ENCODE measurements at places on chromosomes 3 and 15. TPM values are rescaled to one million over a fixed set of nuclear protein-coding genes. Genes with fewer than 3 reads are reported as not detected.

GRCh38 chr3:184453296-184453695 lies 73.4 kb downstream of the CHRD start:
- no peak overlapping the region for H3K27ac ChIP-seq
- no peak for DNase-seq
- no peaks in the 10 kb centered on the region for H3K36me3 ChIP-seq
- no peaks in the 10 kb centered on the region for H3K4me1 ChIP-seq
- no peak overlapping the region for H3K4me3 ChIP-seq
- H3K27me3 ChIP-seq = no peaks in the 10 kb centered on the region

- no peak overlapping the region for H3K4me3 ChIP-seq
- DNase-seq = no peak
- no peaks in the 10 kb centered on the region for H3K27me3 ChIP-seq
Measured at GRCh38 chr15:61119556-61119955, 109.5 kb downstream of the RORA start.

DNA sequence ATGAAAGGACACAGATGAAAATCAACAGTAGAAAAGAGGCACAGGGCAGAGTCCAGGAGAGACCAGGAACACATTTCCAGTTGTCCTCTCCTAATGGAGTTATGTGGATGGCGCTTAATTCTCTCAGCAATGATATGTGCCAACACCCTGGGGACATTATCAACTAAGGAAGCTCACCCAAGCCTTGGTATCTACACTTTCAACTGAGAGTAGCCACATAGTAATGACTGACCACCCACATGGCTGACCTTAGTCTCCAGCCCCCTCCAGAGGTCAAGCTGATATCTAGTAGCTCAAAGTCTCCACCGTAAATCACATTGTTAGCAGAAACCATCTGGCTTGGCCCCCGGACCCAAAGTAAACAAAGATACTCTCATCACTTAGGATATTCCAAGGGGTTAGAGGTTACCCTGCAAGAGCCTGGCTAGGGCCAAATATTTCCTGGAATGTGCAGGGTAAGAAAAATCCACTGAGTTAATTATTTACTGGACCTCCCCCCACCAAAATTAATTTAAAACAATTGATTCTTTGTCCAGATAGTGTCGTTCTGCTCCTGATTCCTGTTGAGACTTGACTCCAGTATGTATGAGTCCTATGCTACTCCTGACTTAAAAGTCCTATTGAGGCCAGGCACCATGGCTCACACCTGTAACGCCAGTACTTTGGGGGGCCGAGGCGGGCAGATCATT lies 24.8 kb downstream of the GABRR3 start:
- H3K36me3 ChIP-seq = no peaks in the 10 kb centered on the region
- H3K27me3 ChIP-seq = no peaks in the 10 kb centered on the region
- DNase-seq = no peak

- no peak overlapping the region for H3K27ac ChIP-seq
- DNase-seq = no peak
- no peaks in the 10 kb centered on the region for H3K27me3 ChIP-seq
- no peak overlapping the region for H3K4me3 ChIP-seq
Measured at GRCh38 chr15:77834276-77834990, 201.7 kb upstream of the LINGO1 start.

DNA sequence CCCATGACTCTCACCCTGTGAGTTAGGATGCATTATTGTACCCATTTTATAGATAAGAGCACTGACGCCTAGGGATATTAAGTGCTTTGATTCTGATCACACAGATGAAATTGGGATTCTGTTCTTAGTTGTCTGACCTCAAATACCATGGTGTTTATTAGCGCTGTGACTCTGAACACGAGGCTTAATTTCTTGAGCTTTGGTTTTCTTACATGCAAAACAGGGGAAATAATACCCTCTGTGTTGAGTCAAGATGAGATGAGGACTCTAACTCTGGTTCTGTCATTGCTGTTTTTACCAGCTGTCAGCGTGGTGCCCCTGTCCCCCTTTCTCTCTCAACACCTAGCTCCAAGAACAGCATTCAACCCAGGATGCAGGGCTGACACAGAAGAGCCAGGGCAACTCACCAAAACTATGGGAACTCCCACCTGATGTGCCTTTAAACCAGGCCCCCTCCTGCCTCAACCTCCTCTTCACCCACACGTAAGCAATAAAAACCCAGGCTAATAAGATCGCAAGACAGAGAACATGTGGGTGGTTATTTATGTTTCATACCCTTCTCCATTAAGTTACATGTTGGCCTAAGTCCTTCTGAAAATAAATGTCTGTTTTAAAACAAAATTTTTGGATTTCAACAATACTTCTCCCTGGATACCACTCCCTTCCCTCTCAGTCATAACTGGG lies 100.1 kb upstream of the SPATA12 start:
- no peaks in the 10 kb centered on the region for H3K27me3 ChIP-seq
- H3K4me1 ChIP-seq = no peaks in the 10 kb centered on the region
- H3K36me3 ChIP-seq = no peaks in the 10 kb centered on the region
- no peak for DNase-seq
- no peak overlapping the region for H3K4me3 ChIP-seq
- H3K27ac ChIP-seq = no peak overlapping the region

GRCh38 chr3:189630767-189631372 lies 319 bp upstream of the TP63 start:
- no peaks in the 10 kb centered on the region for H3K27me3 ChIP-seq
- H3K4me3 ChIP-seq = no peak overlapping the region
- no peak for DNase-seq
- H3K4me1 ChIP-seq = no peaks in the 10 kb centered on the region

The C3orf70 gene
- 6.5 TPM for total RNA-seq

DNA sequence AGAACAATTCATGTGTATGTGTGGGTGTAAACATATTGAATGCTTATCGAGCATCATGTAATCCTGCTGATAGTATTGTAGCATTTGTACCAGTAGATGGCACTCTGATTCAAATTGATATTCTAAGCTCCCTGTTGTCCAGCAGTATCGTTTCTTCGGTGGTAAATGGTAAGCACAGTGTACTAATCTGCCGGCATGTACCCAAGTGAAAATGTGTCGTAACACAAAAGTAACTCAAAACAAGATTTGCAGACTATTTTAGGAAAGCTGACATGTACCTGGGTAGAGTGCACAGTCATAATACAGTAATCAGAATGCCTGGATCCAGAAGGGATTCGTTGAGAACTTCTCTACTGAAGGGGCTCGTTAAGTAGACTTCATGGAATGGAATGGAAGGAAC lies 31.7 kb upstream of the MNS1 start:
- H3K4me3 ChIP-seq = peak overlapping the region; percentile 25
- H3K27ac ChIP-seq = no peak overlapping the region
- no peaks in the 10 kb centered on the region for H3K36me3 ChIP-seq
- no peaks in the 10 kb centered on the region for H3K27me3 ChIP-seq
- DNase-seq = no peak

DNA sequence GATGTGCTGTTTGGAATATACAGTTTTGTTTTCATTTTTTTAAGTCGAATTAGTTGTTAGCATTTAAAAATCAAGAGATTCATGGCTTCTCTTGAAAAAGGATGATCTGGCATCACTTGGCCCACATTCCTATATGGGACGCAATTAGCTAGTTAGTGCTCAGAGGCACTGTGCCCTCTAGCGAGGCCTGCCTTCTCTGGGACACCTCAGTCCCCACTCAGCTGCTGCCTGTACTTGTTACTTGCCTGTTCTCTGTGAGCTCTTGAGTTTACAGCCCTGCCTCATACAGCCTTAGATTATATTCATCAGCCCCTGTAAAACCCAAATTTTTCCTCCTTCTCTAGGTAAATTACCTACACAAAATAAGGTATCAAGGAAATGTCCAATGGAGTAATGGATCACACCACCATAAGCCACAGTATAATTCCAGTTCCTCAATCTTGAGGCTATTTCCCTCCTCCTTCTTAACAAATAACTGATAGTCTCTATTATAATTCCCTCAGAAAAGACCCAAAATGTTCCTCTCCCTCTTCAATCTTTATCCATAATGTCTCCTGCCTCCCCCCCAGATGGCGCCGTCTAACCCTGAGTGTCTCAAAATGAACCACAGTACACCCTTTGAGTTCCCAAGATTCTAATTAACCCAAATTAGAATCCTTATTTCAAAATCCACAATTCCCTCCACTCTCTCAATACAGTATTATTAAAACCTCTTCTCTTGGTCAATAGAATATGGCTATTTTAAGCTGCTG lies 2.7 kb downstream of the ZMAT3 start:
- no peaks in the 10 kb centered on the region for H3K27me3 ChIP-seq
- peak; percentile 21 for DNase-seq
- peaks cover 9% of the 10 kb centered on the region for H3K36me3 ChIP-seq
- H3K27ac ChIP-seq = no peak overlapping the region
- no peaks in the 10 kb centered on the region for H3K4me1 ChIP-seq
- H3K4me3 ChIP-seq = no peak overlapping the region

The EFHB gene
- total RNA-seq = not detected

The HDGFL3 gene
- total RNA-seq = 14.1 TPM

- no peak overlapping the region for H3K27ac ChIP-seq
- no peak for DNase-seq
- H3K36me3 ChIP-seq = no peaks in the 10 kb centered on the region
- H3K27me3 ChIP-seq = no peaks in the 10 kb centered on the region
- peaks cover 3% of the 10 kb centered on the region for H3K4me1 ChIP-seq
- H3K4me3 ChIP-seq = no peak overlapping the region
Measured at GRCh38 chr3:31937225-31937624, 43.8 kb downstream of the OSBPL10 start.

The SLC6A11 gene
- total RNA-seq = not detected

DNA sequence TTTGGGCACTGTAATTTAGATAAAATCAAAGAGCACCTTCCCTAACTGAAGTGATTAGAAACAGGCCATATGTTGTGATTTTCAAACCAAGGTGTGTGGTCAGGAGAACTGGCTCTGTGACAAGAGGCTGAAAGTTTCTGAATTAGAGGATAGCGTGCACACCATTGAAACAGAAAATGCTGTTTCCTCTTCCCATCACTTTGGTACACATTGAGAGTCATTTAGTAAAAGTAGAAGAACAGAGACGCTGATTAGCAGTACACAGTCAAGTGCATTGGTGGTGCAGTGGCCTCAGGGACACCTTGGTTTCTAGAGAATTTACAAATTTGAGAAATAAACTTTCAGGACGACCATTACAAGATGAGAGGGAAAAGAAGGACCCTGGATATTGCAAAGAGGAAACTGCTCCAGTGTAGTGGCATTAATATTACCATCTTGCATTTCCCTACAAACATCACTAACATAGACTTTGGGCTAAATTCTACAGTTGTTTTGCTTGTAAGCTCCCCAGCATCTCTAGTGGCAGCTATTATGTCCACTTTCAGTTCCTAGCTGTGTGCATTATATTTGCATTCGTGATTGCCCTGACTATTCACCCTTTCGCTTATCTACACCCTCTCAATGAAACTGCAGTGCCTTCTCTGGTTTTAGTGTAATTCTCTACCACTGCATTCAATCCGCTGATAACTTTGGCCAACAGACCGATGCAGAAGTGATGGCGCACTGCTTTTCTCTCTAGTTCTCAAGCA lies 728.1 kb upstream of the GRM7 start:
- H3K27me3 ChIP-seq = no peaks in the 10 kb centered on the region
- no peaks in the 10 kb centered on the region for H3K36me3 ChIP-seq
- no peak overlapping the region for H3K4me3 ChIP-seq
- DNase-seq = no peak
- H3K4me1 ChIP-seq = no peaks in the 10 kb centered on the region

GRCh38 chr3:195597229-195597628 lies 13.5 kb upstream of the APOD start:
- no peak for DNase-seq
- H3K36me3 ChIP-seq = no peaks in the 10 kb centered on the region
- no peak overlapping the region for H3K4me3 ChIP-seq
- H3K4me1 ChIP-seq = no peaks in the 10 kb centered on the region
- H3K27ac ChIP-seq = no peak overlapping the region

DNA sequence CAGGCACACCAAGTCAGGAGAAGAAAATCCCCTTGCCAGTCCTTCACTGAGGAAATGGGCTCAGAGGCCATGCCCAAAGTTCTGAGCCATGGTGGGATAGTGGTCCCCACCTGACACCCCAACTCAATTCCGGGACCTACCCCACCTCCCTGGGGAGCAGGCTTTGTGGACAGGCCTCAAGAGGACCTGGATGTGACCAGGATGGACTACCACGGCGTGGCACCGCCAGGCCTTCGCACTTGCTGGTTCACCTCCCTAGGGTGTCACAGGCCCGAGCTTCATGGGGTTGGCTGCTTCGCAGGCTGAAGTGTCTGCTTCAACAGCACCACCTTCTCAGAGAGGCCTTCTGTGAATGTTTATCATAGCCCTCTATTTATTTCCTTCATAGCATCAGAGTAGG lies 31.7 kb downstream of the POC1A start:
- DNase-seq = no peak
- H3K27me3 ChIP-seq = no peaks in the 10 kb centered on the region
- no peaks in the 10 kb centered on the region for H3K36me3 ChIP-seq
- H3K4me1 ChIP-seq = peaks cover 6% of the 10 kb centered on the region
- no peak overlapping the region for H3K27ac ChIP-seq
- H3K4me3 ChIP-seq = no peak overlapping the region

The KNL1 gene
- 18.1 TPM for total RNA-seq

The CRABP1 gene
- total RNA-seq = not detected

- H3K27me3 ChIP-seq = no peaks in the 10 kb centered on the region
- no peak for DNase-seq
- H3K27ac ChIP-seq = no peak overlapping the region
- H3K4me3 ChIP-seq = no peak overlapping the region
- no peaks in the 10 kb centered on the region for H3K4me1 ChIP-seq
- no peaks in the 10 kb centered on the region for H3K36me3 ChIP-seq
Measured at GRCh38 chr15:85337425-85338074, 42.9 kb upstream of the AKAP13 start.

The IQCB1 gene
- total RNA-seq = 50.3 TPM

DNA sequence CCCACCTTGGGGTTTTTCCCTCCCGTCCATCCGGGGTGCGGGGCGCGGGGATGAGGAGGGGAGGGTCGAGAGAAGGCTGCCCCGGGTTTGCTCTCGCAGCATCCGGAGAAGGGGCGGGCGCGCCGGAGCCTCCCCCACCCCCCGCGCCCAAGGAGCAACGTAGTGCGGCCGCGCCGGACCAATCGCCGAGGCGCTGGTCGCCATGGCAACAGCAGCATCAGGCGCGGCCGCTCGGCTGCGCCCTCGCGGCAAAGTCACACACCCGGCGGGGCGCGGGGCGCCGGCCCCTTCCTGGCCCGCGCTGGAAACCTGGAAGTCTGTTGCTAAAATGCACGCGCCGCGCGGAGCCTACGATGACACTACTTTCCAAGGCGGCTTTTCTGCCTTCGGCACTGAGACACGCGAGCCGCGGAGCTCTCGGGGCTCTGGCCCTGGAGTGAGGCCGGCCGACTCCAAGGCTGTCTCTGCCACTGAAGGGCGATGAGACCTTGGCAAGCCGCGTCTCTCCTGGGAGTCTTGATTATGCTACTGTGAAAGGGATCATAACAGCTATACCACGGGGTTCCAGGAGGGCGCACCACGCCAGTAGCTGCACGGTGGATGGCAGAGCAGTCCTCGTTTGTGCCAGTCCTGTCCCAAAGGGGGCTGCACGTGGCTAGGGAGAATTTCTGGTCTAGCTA lies at the start of gene IQSEC1:
Gene IQSEC1 (minus strand): TSS at position 104 of the 680 bp plus-strand sequence. CDS start 415 bp downstream, outside the sequence.
- H3K4me1 ChIP-seq = peaks cover 25% of the 10 kb centered on the region
- no peaks in the 10 kb centered on the region for H3K36me3 ChIP-seq
- peak within 1 kb of the TSS; percentile 38 for H3K4me3 ChIP-seq
- no peak within 1 kb of the TSS for H3K27ac ChIP-seq
- peak; percentile 89 for DNase-seq

All from Peyer's patch (tissue), 4 donors.